ENCODE measurements at places on chromosomes 11 and 22.

- DNase-seq, result peak; percentile 17
Measured at GRCh38 chr11:134047586-134047999, 21.3 kb upstream of the JAM3 start.

- no peak for DNase-seq
Measured at GRCh38 chr11:34749666-34750659, 129.1 kb downstream of the EHF start.

DNA sequence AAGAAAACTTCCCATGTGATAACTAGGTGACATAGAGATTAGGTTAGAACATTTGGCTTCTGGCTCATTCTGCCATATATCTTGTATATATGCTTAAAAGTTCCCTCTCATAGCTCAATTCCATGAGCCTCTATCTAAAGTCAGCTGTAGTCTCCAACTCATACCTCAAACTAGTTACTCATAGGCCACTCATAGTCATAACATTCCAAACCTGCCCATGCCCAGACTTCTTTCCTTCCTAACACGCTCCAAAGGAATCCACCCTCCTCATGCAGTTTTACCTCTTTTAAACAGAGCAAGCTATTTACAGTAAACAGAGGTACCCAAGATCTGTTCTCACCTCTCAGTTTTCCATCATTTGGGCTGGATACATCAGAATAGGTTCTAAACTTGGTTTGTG, 39.4 kb downstream of the GLYATL2 start:
- no peak for DNase-seq

DNA sequence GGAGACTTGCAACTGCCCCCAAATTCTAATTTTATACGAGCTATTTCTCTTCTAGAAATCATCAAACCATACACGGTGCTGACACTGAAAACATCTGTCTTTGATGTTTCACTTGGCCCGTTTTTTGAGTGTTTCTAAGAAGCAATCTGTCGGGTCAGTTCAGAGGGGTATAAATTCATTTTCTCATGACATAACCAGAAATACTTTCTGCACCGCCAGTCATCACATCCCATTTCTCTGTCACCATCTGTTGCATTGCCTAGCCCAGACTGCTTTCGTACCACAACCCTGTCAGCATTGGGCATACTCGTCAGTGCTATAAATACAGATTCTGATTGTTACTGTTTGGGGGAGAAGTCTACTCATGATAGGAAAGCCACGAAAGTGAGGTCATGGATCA, 63.1 kb upstream of the CCDC90B start:
- no peak for DNase-seq

DNA sequence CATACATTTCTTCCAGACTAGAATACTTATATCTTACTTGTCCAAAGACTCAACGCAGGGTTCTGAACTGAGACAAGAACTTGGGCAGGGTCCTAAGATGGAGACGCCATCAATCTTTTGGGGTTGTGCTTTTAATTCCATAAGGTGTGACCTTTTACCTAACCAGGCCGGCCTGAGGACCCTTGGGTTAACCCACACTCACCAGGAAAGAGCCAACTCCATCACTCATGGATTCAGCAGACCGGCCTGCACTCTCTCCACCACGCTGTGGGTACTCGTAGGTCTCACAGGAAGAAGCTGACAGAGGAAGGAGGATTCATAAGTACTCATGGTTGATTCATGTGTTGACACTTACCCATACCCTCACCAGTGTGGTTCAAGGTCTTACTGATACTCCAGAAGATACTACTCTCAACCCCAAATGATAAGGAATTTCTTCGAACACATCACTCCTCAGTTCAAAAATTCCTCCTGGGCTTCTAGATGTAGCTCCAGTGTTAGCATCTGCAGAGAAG, 36.2 kb downstream of the USP35 start:
- DNase-seq, result no peak

- DNase-seq, result no peak
Measured at GRCh38 chr22:46942799-46943785, 180.6 kb downstream of the TBC1D22A start.

- no peak for DNase-seq
Measured at GRCh38 chr11:44409558-44410236, 99.8 kb upstream of the ALX4 start.

- no peak for DNase-seq
Measured at GRCh38 chr11:80240245-80240644, 799.4 kb upstream of the TENM4 start.

- peak; percentile 75 for DNase-seq
Measured at GRCh38 chr11:26599425-26599824, 27.4 kb upstream of the MUC15 start.

GRCh38 chr22:23898006-23898974, 4.1 kb downstream of the MIF start:
- no peak for DNase-seq

- no peak for DNase-seq
Measured at GRCh38 chr22:19504900-19505734, 19.1 kb downstream of the CLDN5 start.

GRCh38 chr22:16721961-16722360, 103.2 kb downstream of the XKR3 start:
- no peak for DNase-seq

DNA sequence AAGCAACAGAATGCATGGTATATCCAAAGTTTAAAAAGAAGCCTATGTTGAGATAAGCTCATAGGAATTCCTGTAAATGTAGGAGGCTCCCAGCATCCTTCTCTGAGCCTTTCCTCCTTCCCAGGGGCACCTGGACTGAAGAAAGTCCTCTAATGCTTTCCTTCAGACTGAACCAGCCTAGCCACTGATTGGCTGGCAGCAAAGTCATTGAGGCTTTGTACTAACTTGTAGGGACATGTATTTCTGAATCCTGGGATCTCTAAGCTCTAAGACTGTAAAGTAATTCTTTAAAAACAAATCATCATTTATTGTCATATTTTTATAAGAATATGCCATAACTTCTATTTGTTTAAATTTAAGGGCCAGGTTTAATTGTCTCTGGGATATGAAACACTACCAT, 23.9 kb upstream of the PANX1 start:
- no peak for DNase-seq

GRCh38 chr11:130651066-130651855, 202.8 kb downstream of the ADAMTS15 start:
- DNase-seq, result no peak

DNA sequence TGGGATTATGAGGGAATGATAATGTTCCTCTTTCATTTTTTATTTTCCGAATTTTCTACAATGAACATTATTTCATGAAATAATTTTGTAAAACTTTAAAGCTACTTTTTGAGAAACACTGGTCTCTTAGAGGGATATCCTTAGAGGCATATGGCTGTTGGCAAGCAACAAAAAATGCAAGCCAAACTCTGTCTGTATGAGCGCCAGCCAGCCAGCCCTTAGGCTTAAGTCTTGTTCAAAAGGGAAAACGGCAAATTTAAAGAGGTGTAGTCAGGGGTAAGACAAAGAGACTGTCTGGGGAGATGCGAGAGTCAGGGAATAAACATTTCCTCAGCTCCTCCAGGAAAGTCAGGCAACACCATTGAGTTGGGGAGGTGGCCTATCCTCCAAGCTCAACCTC, 22.5 kb downstream of the ASCC2 start:
- DNase-seq, result no peak

DNA sequence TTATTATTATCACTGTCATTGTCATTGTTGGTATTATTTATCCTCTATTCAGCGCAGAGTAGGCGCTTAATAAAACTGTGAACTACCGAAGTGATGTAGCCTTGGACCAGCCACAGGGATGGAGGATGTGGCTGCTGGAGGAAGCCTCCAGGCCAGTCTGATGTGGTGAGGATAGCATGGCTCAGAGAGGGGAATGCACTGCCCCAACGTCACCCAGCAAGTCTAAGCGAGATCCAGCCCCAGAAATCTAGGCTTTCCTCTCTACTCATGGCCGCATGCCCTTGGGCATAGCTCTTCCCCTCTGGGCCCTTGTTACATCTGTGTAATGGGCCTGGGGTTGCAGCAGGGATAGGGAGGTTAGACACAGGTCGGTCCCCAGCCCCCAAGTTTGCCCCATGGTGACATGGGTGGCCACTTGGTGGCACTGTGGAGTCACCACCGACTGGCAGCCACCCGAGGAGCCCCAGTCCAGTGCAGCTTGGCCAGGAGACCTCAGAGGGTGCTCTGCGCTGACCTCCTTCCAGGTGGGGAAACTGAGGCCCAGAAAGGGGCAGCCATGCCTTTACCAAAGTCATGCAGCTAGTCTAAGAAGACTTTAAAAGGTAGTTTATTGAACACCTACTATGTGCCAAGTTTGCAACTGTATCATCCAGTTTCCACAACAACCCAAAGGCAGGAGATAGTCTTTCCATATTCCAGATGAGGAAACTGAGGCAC, 395.7 kb downstream of the MN1 start:
- peak; percentile 34 for DNase-seq
